ENCODE measurements at places on chromosomes 6 and 20. TPM values are rescaled to one million over a fixed set of nuclear protein-coding genes. Genes with fewer than 3 reads are reported as not detected.
A peak's percentile ranks its signal among the peaks of the same experiment; 100 is the strongest.

- DNase-seq, result no peak
Observed at GRCh38 chr6:88612631-88613030, 350.8 kb downstream of the RNGTT start.

DNA sequence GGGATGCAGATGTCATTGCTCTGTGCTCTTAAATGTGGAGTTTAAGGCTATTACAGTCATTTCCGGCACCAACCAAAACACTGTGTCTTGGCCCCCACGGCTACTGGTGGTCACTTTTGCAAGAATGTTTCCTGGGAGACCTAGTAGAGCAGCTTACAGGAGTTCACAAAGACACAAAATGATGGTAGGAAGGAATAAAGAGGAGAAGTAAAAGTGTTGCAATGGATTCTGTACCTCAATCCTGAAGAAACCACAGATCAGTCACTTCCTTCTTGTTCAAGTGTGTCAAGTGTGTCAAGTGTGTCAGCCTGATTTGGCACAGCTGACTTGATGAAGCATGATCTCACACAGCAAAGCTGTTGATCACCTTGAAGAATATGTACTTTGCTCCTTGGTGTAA is 344.0 kb downstream of the PLCB1 start:
- DNase-seq, result no peak

SFTA2 gene
- not detected for total RNA-seq

DNA sequence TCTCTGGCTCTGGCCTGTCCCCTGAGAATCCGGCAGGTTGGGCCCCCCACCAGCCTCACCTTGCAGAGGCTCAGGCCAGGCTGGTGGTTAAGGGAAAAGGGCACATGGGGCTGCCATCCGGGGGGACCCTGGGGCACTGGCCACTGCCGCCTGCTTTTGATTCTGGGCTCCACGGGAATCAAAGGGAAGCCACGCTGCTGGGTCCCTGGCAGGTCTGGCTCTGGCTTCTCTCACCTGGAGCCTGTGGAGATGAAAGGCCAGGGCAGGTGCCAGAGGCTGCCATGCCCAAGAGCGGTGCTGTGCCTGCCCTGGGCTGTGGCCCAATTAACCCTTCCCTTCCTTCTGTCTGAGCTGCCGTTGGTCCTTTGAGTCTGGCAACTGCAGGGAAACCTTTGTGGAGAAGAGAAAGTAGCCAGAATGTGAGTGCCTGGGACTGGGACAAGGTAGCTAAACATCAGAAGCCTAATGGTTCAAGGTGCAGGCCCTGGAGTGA is 9.4 kb upstream of the CDH22 start:
- no peak for DNase-seq

CPNE1 gene
- total RNA-seq, result 454 TPM

DNA sequence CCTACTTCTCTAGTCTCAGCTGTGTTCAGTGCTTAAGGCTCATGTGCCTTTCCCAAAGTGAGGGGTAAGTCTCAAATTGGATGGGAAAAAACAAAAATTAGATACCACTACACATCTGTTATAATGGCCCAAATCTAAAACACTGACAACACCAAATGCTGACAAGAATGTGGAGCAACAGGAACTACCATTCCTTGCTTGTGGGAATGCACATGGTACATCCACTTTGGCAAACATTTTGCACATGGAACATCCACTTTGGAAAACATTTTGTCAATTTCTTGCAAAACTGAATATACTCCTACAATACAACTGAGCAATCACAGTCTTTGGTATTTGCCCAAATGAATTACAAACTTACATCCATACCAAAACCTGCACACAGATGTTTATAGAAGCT is 109.3 kb downstream of the TENT5A start:
- DNase-seq, result no peak

DNA sequence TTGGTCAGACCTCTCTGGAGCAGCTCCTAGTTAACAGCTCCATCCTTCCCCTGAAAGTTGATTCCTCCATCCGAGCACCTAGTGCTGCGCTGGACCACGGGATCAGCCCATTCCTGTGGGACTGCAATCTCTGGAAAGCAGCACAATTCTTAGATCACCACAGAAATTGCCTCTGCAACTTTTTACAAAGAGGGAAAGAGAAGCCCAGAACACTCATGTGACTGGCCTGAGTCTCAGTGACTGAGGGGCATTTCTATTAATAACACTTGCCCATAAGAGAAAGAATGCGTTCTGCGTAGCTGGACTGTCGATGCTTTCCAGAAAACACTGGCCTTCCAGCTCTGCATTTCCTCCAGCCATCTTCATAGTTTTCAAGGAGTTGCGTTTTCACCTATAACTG is 18.3 kb downstream of the MPC1 start:
- DNase-seq, result no peak

DNA sequence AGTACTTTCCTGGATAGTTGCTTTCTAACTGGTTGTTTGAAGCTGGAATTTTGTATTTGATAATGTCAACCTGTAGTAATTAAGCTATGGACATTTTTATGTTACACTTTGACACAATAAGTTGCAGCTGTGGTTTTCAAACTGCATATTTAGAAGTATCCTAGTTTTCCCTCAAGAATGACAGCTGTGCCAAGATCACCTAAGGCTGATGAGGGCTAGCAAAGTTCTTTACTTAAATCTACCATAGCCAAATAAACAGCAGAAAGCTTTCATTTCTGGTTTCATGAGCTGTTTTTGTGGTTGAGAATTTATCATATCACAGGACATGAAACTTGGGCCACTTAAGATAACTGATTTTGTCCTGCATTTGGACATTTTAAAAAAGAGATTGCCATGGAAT is 30.6 kb downstream of the FAM229B start:
- no peak for DNase-seq

DNA sequence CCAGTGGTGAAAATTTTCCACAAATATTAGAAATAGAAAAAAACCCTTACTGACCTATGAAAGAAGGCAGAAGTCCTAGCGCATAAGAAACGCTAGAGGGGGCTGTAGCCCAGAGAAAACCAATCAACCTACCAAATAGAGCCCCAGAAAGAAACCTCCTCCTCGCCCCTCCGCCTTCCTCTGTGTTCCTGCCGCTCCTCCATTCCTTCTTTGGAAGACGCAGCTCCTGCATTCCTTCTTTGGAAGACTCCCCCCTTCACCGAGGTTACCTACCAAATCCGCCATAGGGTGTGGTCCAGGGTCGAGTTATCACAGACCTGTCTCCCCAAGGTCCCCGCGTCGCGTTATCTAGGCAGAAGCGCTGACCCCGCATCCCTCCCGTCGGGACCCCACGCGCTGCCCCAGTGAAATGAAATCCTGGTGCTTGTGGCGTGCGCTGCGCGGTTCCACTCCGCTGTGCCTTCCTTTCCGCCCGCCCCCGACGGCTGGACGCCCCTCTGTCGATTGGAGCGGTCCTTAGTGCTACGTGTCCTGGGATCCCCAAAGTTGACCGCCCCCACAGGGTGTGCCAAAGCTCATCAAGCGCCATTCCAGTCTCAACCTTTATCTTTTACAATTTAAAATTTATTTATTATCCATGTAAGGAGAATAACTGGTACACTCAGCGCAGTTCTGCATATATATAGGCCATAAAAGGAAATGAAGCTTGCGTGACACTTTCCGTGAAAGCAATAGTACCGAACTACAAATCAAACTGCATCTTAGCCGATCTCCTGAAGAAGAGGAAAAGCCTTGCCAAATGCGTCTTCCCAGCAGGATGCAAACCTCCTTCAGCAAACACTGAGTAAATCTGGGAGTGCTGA is 13.0 kb downstream of the RPP21 start:
- DNase-seq, result peak; percentile 63

GRCh38 chr6:147135211-147135681 is 69.0 kb upstream of the STXBP5 start:
- DNase-seq, result no peak

DNA sequence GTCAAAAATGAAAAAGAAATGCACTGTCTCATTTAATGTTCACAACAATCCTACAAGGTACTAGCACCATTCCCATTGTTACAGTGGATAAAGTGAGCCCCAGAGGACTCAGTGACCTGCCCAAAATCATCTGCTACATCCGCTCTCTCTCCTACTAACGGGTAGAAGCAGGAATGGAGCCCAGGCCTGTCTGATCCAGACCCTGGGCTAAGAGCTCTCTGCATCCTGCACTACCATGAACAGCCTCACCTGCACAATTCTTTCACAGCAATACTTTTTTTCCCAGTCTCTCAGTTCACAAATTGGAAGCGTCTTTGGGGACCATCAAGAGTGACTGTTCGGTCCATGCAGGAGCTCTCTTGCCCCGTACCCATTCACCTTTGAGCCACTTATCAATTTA is 31.2 kb downstream of the ATP9A start:
- no peak for DNase-seq

GRCh38 chr6:1825277-1825676 is 215.6 kb downstream of the FOXC1 start:
- no peak for DNase-seq

DNA sequence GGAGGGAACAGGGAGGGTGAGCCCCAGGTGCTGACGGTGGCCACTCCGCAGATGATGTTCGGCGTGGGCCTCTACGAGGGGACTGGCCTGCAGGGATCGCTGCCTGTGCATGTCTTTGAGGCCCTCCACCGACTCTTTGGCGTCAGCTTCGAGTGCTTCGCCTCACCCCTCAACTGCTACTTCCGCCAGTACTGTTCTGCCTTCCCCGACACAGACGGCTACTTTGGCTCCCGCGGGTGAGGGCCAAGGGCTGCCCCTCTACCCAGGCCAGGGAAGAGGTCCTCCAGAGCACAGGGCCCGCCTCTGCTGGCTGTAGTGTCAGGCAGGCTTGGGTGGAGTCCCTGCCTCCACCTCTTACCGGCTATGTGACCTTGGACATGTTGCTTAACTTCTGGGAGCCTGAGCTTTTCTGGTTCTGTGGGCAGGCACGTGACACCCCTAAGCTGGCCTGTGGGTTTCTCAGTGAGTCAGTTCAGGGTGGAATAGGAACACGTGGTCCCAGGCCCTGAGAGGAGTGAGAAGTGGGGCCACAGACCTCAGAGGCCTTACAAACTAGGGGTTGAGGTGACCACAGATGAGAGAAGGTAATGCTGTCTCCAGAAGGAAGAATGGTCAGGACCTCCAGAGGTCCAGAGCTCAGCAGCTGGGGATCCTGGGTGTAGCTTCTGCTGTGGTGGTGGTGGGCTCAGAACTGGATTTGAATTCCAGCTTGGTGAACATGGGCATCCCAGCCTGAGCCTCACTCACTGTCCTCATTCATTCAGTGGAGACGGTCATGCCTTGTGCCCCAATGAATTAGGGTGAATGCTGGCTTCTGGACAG is 11.9 kb downstream of the PCIF1 start:
- DNase-seq, result no peak

- DNase-seq, result no peak
Observed at GRCh38 chr20:63058696-63059335, 52.1 kb upstream of the BHLHE23 start.

GRCh38 chr20:38092260-38092857 is 58.8 kb downstream of the RPRD1B start:
- DNase-seq, result no peak

DNA sequence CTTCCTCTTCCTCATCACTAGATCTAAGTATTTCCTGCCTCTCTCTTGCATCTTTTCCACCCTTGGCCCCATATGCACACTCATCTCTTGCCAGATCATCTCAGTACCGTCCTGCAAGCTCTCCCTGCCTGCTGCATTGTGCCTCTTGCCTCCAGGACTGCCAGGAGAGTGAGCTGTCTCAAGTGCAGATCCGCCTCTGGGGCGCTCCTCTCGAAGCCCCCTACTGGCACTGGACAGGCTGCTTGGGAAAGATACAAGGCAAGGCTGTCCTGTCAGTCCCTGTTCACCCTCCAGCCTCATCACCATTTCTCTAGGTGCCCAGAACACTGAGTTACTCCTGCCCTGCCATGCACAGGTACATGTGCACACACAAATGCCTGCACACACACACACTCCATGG is 10.2 kb downstream of the SYNDIG1 start:
- no peak for DNase-seq

GRCh38 chr6:166351715-166352285 is 9.5 kb upstream of the SFT2D1 start:
- DNase-seq, result no peak

GRCh38 chr20:38935285-38935684 is 9.1 kb downstream of the FAM83D start:
- DNase-seq, result no peak

DNA sequence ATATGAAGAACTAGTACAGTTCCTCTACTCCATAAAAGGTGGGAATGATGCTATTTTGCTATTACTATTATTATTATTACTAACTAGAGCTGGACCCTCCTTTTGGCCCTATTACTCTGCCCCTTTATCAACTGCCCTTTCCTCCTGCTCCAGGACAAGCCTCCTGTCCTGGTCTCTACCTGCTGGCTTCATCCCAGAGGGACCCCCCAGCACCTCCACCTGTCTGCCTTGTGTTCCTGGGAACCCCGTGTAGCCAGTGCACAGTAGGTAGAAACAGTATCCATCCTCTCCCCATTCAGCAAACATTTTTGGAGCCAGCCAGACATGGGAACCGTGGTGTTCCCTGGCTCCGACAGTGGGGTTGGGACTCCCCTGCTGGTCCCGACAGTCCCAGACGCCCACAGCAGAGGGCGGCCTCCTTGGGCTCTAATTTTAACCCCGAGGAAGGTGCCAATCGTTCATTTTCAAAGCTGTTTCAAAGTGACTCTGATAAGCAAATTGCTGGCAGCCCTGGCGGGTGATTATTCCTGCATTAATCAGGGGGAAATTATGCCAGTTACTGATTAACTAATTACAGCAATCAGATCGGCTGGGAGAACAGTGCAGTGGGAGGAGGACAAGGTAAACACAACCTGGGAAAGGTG is 44.2 kb upstream of the MDGA1 start:
- no peak for DNase-seq

SLC22A7 gene
- not detected for total RNA-seq

DNA sequence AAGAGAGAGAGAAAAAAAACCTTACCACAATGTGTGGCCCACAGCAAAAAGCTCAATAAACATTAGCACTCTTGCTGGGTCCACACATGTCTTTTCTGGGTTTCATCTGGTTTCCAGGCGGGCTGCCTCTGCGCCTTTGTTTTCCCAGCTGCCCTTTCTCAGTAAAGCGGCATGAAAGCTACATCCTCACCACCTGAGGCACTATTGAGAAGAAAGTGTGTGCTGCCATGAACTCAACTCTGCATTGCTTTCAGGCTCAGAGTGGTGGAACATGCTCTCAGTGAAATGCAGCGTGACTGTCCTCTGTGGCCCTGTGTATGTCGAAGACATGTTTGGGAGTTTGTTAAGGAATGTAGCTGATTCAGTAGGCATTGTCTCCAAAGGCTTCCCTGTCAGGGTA is 102.3 kb downstream of the LYRM2 start:
- DNase-seq, result no peak

DNA sequence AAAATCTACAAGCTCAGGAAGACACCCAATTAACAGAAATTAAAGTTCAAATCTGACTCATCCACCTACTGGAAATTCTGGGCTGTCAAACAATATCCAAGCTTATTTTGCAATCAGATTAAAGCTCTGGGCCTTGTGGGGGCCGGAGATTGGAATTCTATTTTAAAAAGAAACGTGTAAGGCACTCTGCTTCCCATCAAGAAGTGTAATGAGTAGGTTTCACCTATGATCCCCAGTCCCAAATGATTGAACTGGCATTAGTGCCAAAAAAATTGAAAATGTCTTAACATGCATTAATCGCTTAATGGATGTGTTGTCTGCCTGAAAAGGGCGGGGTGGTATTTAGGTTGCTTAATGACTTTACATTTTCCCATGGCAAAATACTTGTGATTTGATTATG is 542.4 kb upstream of the BTBD3 start:
- no peak for DNase-seq

Measured in naive thymus-derived CD8-positive, alpha-beta T cell (primary cell).